Stimulated activated CD4-positive, alpha-beta T cell treated with anti-CD3 and anti-CD28 coated beads, Interleukin-4, amount 100 ng/mL, for 48 hours (primary cell): ENCODE measurements at places on chromosomes 11 and 22.

- DNase-seq: no peak
Measured at GRCh38 chr11:23112390-23112789, 252.1 kb upstream of the CCDC179 start.

DNA sequence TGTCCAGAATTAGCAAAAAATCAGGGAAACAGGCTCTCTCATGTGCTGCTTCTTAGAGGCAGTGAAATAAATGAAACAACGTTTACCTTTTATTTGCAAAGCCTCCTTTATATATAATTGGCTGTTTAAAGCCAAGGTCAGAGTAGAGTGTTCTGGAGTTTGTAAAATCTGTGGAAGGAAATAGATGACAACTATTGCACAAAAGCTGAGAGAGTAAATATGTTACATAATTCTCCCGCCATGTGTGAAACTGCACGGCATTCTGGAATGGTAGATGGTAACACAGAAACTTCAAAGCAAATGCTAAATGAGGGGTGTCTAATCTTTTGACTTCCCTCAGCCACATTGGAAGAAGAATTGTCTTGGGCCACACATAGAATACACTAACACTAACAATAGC lies 51.5 kb upstream of the FGF3 start:
- DNase-seq: no peak

DNA sequence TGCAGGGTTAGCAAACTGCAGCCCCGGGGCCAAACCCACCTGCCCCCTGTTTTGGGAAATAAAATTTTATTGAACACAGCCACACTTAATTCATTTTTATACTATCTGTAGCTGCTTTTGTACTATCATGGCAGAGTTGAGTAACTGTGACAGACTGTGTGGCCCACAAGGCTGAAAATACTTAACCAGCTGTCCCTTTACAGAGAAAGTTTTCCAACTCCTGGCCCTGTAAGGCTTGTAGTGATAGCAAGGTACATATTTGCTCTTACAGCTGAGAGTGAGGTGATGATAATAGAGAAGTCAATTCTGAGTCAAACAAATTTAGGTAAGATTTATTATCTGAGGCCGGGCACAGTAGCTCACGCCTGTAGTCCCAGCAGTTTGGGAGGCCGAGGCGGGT lies 87.4 kb upstream of the SLC6A5 start:
- DNase-seq: no peak

DNA sequence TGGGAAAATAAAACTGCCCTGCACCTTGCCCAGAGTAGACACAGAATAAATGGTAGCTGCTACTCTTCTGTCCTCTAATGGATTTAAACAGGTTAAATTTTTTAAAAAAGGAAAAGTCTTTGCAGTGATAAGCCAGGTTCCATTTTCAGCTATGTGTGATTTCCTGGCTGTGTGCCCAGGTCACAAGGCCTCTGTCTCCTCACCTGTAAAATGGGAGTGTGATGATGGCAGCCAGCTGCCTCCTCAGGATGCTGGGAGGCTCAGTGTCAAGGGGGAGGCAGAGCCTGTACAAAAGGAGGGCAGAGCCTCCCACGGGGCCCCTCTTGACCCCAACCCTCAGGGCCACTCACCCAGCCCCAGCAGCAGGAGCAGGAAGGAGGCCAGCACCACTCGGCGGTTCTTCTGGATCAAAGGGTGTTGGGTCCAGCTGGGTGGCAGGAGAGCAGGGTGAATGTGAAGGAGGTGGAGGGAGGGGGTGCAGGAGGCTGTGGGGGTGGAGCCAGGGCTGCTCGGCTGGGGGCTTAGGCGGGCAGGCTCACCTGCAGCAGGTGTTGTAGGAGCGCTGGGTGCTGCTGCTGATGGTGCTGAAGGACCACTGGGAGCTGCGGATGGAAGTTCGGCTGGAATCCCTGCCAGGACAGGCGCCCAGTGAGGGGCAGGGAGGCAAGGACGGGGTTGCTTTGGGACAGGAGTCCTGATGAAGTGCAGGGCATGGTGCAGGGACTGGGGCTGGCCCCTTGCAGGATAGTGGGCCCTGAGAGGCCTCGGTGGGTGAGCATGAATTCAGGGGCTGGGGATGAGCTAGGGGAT lies 1.9 kb downstream of the TMEM134 start:
- DNase-seq: no peak

DNA sequence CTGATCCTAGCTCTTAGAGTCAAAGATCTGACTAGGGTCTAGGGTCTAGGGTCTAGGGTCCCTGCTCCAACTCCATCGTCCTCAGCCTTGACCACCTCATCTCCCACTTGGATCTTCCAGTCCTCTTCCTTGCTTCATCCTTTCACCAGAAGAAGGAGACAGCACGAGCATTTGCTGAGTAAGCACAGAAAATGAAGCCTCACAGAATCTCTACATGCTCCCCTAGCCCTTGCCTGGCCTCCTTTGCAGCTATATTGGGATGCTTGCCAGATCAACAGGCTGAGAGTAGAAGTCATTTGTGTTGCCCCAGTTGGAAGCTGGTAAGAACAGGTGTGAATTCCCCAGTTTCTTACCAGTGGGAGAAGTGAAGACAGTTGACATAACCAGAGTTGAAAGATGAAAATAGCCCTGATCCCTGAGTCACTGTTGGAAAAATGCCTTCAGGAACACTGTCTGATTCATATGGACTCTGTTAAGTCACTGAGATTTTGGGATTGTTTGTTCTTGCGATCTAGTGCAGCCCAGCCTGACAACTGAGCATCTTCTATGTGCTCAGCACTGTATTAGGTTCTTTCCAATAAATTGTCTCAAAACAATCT lies 552.5 kb downstream of the INSC start:
- no peak for DNase-seq

GRCh38 chr11:93192163-93192562 lies 5.6 kb downstream of the SLC36A4 start:
- no peak for DNase-seq
